ENCODE measurements at places on chromosomes 12 and 14. TPM values are rescaled to one million over a fixed set of nuclear protein-coding genes. Genes with fewer than 3 reads are reported as not detected.

Gene CACNA2D4
- not detected for total RNA-seq

Gene CCDC197
- total RNA-seq = not detected

Gene PRH2
- not detected for total RNA-seq

Gene FIGNL2
- 0.27 TPM for total RNA-seq

Gene PHC1
- total RNA-seq = 8.0 TPM

Gene TC2N
- total RNA-seq = 0.54 TPM

Gene HCAR3
- not detected for total RNA-seq

Gene KANSL2
- 30.4 TPM for total RNA-seq

Gene SLCO1B1
- total RNA-seq = 0.26 TPM

Gene KRT75
- 0.13 TPM for total RNA-seq

Gene FAM181A
- not detected for total RNA-seq

Gene BEGAIN
- 7.2 TPM for total RNA-seq

Gene DAO
- not detected for total RNA-seq

Gene SSPN
- total RNA-seq = 0.34 TPM

Gene SDSL
- total RNA-seq = 22.3 TPM

Gene IFI27
- 0.91 TPM for total RNA-seq

Gene DTX1
- 0.31 TPM for total RNA-seq

Gene ARHGAP9
- total RNA-seq = 0.99 TPM

Gene USP44
- total RNA-seq = 0.34 TPM

Gene KRT77
- total RNA-seq = not detected

Gene C12orf54
- total RNA-seq = not detected

Gene KLRG1
- 1.6 TPM for total RNA-seq

Gene RNASE3
- not detected for total RNA-seq

Gene SYCP3
- total RNA-seq = not detected

Gene SLC10A1
- not detected for total RNA-seq

Gene AICDA
- 0.31 TPM for total RNA-seq

Gene KRT78
- total RNA-seq = not detected

Gene FAM186B
- 0.11 TPM for total RNA-seq

Gene ADAMTS20
- total RNA-seq = not detected

Gene ADCY6
- total RNA-seq = 18.4 TPM

Gene ACSS3
- not detected for total RNA-seq

Gene CEBPE
- total RNA-seq = not detected

Gene SETD1B
- total RNA-seq = 12.3 TPM

Gene MFAP5
- total RNA-seq = not detected

Gene ZFHX2
- 1.5 TPM for total RNA-seq

Gene TMEM119
- not detected for total RNA-seq

Gene HELB
- 1.5 TPM for total RNA-seq

Gene KRT6A
- 3.2 TPM for total RNA-seq

Gene ADCY4
- total RNA-seq = not detected

Gene EMP1
- total RNA-seq = 156 TPM

Data from A549 treated with ZK216348 at 1 μM for 4 hours (cell line).